Stimulated activated CD8-positive, alpha-beta memory T cell treated with anti-CD3 and anti-CD28 coated beads, Interleukin-12 subunit alpha, Interleukin-12 subunit beta, amount 100 ng/mL, for 4 hours (primary cell): ENCODE measurements at places on chromosomes 2 and 18.

- peak; percentile 14 for DNase-seq
Observed at GRCh38 chr2:241507430-241508239, 749 bp downstream of the STK25 start.

GRCh38 chr18:45571714-45572113, 43.6 kb upstream of the SLC14A2 start:
- DNase-seq, result no peak

- DNase-seq, result no peak
Observed at GRCh38 chr2:159046966-159047365, 78.5 kb downstream of the TANC1 start.

DNA sequence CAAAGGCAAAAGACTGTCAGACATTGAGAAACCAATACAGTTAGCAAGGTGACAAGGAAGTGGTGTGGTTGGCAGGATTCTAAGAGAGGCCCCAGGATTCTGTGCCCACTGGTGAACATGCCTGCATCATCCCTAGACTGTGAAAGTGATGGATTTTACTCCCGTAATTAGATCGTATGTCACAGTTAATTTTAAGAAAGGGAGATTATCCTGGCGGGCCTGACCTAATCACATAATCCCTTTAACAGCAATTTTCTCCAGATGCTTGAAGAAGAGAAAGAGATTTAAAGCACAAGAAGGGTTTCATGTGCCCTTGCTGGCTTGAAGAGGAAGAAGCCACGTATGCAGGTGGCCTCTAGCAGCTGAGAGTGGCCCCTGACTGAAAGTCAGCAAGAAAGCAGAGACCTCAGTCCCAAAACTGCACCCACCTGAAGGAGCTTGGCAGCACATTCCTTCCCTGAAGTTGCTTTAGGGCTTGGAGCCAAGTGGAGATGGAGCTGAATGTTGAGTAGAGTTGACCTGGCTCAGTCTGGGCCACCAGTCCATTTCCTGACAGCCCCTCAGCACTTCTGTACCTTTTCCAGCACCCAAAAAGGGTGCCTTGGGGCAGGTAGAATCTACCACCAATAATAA, 49.1 kb downstream of the GTF3C3 start:
- no peak for DNase-seq

DNA sequence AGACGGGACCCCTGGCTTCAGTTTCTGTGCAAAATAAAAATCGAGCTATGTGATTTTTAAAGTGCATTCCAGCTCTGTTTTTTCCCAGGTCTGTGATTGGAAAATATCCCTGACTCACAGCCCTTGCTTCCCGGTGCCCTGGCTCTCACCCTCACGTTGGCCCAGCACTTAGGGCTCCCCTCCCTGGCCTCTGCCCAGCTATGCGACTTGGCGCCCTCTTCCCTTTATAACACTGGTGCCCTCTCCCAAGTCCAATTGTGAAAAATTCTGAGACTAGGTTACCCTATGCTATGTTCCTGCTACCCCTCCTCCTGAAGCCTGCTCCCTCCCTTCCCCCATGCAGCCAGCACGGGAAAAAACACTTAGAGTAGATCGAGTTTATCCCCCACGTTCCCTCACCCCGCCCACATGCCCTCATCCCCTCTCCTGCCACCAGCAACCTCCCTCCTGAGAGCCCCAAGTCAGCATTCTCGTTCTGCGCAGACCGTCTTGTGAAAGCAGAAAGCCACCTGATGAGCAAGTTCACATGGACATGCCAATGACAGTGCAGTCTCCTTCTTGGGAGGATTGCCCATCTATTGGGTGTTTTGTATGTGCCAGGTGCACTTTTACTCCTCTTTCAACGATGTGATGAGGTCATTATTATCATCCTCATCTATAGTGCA, 228.8 kb downstream of the VAPA start:
- no peak for DNase-seq

GRCh38 chr2:202014759-202015211, 18.9 kb upstream of the FZD7 start:
- DNase-seq, result no peak
